CD4-positive, alpha-beta T cell treated with Interleukin-2 at 100 ng/mL for 4 hours (primary cell): ENCODE measurements at places on chromosomes 7 and 10.

DNA sequence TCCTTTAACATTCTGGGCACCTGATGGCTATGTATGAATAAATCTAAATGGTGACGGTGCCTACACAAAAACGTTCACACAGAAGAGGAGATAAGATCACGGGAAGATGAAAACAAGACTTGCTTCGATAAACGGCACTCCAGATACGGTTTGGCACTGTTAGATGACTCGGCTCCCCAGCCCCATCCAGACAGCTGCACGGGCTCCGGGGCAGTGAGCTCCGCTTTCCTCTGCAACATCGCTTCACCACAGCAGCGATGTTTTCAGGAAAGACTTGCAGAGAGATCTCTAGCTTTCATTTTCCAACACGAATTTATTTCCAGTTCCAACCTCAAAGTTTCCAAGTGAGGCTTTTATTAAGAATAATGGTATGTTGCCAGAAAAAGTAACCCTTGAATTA, 132.1 kb downstream of the KLF6 start:
- peak; percentile 22 for DNase-seq

GRCh38 chr10:132806561-132807003, 20.6 kb upstream of the NKX6-2 start:
- DNase-seq: no peak

DNA sequence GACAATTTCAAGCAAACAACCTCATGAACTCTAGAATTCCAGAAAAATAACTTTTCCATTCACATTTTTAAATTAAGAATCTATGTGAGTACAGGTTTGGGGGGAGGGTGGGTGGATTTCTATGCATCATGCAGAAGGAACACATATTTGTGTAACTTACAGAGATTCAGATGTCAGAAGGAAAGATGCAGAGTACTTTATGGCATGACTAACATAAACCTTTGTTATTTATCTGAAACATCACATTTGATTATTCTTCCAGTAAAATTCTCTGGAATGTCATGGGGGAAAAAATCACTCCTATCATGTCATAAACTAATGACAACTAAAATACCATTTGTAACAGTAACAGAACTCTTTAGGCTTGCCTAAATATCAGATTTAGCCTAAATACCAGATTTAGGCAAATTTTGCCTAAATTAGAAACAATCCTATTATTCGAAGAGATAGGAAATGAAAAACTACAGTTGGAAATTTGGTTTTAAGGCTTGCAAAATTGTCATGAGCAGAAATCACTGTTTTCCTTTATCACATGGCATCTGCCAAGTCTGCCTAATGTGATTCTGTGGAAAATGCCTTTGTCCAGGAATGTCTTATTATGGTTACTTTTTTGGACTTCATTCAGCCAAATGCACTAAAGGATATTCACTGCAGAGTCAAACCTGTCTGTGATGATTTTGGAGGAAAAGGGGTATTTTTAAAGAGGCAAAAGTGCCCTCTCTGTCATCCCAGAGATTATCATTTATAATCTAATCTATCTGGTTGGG, 527.7 kb upstream of the CELF2 start:
- DNase-seq: no peak

DNA sequence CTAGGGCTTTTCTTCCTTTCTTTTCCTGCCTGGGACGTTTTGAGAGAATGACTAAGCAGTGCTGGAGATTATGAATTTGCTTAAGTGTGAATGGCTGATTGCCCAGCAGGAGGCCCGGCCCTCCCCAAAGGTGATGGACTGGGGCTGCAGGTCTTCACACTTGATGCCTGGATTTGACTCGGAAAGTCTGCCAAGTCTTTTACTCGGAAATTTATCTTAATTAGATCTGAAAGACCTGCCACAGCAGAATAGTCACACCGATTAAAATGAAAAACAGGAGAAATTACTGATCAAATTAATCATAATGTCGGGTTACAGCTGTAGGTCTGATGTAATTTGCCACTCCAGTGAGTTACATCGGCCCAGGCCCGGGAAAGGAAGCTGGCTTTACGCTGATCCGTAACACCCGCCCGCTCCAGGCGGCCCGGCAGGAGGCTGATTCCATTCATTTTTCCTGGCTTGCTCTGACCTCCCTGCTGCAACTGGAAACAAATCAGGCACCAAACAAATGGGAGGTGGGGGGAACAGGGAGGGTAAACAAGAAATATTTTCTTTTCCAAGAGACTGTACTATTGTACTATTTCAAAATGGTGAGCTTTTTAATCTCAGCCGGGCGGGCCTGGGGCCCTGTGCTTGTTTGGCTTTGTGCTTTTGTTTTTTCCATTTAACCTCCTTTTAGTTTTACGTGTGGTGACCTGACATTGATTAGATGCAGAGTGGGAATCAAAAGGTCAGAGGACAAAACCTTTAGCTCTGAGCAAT, 212.4 kb upstream of the YAE1 start:
- DNase-seq: no peak

DNA sequence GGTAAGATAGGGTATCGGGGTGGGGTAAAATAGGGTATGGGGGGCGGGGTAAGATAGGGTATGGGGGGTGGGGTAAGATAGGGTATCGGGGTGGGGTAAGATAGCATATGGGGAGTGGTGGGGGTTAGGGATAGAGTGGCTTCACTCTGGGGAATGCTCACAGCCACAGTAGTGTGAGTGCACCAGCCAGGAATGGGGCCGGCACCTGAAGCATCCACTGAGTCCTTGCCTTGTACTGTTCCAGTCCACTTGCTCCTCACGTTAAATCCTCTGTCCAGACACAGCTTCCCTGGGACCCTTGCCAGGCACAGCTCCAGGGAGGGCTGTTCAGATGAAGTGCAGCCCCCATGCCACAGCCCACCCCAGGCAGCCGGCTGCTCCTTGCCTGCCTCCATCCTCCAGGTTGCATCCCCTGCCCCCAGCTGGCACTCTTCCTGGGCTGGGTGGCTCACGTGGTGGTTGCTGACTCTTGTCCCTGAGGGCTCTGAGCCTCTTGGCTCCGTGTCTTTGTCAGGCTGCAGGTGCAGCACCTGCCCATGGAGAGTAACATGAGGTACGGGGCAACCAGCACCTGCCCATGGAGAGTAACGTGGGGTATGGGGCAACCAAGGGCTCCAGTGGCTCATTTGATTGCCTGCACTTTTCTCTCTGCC, 268.4 kb downstream of the TCERG1L start:
- DNase-seq: no peak

DNA sequence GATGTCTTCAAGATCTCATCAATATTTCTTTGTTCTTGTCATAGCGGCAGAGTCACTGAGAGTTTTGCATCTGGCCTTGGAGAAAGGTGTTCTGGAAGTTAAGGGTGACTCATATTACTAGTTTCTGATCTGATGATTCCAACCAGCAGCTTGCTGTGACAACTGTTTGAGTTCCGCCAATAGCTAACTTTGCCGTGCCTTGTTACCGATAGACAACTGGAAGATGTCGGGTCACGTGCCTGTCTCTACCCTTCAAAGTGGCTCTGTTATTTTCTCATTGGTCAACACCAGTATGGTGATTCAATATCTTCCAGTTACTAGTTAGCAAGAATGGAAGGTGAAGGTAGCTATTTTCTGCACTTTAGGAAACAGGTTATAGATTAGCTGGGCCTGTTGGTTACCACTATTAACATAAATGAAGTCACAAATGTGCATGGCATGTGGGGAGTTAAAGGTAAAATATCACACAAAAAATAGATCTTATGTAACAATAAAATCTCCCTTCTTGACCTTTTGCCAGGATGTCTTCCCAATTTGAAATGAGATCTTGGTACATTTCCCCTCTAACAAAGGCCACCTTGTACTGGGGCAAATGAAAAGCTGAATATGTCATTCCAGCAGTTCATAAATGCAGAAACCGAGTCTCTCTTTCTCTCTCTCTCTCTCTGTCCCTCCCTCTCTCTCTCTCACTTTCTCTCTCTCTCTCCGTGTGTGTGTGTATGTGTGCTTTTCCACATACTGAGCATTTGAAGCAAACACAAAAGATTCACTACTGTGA, 2.6 kb upstream of the MGAM2 start:
- DNase-seq: no peak

DNA sequence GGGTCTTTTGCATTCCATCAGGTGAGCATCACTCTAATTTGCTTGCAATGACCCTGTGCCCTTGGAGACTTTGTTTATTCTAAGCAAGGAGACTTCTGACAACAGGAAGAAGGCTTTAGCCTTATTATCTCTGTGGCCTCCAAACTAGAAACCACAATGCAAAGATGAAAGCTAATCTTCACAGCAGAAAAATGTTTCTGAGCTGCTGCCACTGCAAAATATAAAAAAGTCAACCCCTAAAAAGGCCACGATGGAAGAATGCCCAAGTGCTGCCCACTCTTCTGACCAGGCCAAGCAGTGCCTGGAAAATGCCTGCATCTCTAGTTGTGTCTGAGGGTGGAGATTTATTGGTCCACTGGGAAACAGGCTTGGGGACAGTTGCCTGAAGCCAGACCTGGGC, 299.9 kb downstream of the C7orf25 start:
- DNase-seq: no peak

- no peak for DNase-seq
These were observed 102.5 kb downstream of the CD36 start for GRCh38 chr7:80740778-80741545.
